NT2/D1 (cell line): ENCODE measurements at places on chromosomes 6 and 20.

DNA sequence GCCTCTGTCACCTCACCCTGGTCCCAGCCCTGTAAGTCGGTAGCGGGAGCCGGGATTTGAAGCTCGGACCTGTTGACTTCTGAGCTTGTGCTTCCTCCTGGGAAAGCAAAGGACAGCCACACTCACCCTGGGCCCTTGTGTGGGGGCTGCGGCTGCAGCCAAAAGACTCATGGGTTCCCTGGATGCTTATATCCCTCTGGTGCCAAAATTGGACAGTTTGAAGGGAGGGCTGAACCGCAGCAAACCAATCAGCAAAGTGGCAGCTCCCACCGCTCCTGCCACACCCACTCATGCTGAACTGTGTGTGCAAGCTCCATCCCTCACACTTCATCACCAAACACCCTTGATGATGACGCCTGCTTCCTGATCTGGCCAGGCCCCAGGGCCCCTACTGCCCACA lies 3.9 kb upstream of the CCN5 start:
- DNase-seq, result no peak

- DNase-seq, result no peak
These were observed 57.8 kb downstream of the PDSS2 start for GRCh38 chr6:107401573-107401972.

DNA sequence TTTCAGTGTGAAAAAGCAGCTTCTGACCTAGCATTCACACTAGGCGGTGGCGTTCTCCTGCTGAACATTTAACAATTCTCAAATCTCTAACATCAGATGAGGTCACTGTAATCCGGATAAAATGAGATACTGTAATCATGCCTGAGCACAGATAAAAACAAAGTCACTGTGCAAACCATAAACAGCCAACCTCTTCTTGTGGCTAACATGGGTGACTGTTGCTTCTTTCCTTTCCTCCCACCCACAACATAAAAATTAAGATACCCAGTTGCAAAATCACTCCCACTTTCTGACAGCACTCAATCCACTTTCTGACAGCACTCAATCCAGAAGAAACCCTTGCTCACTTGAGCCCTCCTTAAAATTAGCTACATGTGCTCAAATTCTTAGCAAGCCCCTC lies 11.5 kb upstream of the ALDH8A1 start:
- no peak for DNase-seq

- DNase-seq, result no peak
These were observed 16.2 kb downstream of the HLA-DPB1 start for GRCh38 chr6:33091957-33092356.

GRCh38 chr6:45422503-45423110 lies 44.9 kb upstream of the SUPT3H start:
- no peak for DNase-seq

GRCh38 chr6:7697432-7697819 lies 28.5 kb upstream of the BMP6 start:
- DNase-seq, result no peak

- peak; percentile 32 for DNase-seq
These were observed 84.3 kb upstream of the RALY start for GRCh38 chr20:33909331-33909921.

DNA sequence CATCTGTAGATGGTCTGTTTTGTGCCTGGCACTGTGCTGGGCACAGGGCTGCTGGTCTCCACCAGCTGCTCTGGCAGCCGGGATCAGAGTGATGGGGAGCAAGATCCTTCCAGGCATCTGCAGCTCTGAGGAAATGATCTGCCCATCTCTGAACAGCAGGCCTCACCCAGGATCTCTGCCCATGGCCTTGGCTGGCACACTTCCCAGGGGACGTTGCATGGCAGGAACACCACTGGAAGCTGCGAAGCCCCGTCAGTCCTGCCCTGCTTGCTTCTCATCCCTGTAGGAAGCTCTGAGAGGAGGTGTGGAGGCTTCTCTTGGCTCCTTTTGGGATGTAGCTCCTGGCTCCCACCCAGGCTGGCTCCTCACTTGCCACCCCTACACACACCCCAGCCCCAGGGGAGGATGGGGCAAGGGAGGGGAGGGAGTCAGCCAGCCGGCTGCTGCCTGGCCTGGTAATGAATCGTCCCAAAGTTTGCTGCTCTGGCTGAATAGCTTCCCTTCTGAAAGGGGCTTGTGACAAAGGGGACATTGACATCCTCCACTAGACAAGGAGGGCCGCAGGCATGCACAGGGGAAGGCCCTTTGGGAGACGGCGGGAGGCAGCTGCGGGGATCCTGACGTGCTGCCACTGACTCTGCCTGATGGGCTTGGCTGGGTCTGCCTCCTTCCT lies 108.9 kb downstream of the VEGFA start:
- no peak for DNase-seq

- no peak for DNase-seq
These were observed 50.1 kb upstream of the ASF1A start for GRCh38 chr6:118843685-118844390.

DNA sequence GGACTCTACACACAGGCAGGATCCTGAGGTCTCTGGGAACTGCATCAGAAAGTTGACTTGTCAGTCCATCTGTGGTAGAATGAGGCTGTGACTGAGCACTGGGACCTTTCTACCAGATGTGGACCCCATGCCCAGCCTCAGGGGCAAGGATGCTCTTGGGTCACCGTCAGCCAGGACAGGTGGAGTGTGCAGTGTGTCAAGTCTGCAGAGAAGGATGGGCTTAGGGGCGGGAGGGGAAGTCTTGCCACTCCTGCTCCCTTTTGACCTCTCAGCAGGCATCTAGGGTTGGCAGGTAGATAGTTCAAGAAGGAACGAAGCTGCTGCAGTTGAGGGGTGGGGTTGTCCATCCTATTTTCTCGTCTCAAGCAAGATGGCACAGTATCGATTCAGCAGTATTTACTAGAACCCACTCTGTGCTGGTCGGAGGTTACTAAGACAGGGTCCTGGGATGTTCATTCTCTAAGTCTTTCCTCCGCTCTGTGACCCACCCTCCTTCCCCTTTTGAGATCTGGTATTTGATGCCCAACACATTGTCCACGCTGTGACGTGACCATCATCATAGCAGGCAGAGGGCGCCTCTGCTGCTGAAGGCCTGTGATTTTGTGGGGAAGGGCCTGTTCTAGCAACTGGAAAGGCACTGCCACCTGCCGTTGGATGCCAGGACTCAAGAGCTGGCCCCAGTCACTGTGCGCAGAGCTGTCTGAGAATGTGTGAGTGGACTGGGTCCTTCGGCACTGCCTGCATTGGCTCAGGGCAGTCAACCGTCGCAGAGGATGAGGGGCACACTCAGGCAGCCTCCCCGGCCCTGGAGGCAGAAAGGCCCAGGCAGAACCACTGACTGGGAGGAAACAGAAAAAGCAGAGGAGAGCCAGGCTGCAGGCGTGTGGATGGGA lies 23.2 kb downstream of the RBCK1 start:
- DNase-seq, result peak; percentile 47

DNA sequence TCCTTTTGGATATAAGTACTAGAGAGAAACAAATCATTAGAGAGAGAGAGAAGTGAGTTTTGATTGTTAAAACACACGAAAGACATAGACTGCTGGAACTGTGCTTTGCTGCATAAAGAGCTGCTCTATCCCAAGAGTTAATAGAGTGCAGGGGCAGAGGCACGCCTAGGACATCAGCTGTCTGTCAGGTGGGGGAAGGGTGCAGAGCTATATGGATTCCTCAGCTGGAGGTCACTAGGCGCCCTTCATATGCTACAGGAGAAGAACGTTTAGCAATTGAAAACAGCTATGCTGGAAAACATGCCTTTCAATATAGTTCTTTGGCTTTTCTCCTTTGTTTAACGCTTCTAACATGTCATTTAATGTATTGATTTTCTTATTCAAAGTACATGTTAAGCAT lies 169.0 kb upstream of the MCHR2 start:
- no peak for DNase-seq

DNA sequence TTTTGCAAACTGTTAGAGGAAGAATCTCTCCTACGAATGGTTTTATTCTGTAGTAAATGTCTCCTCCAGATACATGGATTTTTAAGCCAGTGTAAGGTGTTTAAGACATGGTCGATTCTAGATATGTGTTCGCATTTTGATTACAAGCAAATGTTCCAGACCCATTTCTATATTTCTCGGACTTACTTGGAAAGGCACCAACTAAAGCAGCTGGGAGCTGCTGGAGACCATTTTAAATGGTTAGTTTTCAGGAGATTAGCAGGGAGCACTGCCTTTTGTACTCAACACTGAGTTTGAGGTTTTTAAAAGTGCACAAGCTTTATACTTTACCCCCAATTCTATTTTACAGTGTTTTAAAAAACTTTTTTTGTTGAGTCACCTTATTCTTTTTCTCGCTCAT lies 857.0 kb downstream of the KIF16B start:
- DNase-seq, result no peak

DNA sequence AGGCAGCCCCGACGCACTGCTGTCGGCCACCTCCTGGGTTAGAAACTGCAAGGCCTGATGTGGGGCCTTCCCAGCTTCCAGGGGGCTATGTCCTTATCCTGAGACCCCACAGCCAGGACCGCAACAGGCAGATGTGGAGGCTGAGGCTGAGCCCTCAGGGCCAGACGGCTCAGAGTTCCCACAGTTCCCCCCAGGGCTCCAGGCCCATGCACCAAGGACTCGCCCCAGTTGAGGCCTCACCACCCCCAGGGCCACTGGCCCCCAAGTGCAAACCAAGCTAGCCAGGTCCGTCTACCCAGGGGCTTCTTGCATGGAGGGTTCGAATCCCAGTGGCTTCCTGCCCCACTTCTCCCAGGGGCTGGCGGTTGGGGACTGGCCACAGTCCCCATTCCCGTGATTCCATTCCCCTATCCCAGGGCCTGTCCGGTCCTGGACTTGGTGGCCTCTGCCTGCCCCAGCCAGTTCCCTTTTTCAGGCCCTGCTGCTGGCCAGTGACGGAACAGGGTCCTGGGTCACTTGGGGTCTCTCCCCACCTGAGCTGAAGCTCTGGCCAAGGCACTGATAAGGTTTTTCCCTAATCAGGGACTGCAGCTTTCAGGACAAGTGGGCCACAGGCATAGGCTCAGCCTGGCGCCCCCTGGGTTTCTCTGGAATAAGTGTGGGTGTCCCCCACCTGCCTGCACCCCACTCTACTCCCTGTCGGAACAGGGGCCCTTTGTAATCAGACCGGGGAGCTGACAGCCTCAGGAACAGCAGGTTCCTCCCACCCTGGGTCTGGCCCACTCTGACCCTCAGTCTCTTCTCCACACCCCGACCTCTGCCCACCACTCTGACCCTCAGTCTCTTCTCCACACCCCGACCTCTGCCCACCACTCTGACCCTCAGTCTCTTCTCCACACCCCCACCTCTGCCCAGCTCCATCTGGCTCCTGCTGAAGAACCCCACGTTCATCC lies 22.0 kb downstream of the SLCO4A1 start:
- no peak for DNase-seq

DNA sequence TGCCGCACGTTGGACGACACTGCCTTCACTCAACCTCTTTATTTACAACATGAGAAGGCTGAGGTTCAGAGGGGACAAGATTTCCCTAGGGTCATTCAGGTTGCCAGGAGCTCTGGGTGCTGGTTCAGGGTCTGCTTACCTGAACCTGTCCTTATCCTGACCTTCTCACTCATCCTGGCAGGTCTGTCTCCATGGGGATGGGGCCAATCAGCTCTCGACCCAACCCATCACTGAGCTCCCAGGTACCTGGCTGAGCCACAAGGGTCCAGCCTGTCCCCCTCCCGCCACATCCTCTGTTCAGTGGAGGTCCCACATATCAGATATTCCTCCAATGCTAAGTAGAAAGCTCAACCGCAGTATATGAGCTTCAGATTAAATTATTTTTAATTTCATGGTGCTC lies 225.6 kb downstream of the ANKRD60 start:
- DNase-seq, result no peak

DNA sequence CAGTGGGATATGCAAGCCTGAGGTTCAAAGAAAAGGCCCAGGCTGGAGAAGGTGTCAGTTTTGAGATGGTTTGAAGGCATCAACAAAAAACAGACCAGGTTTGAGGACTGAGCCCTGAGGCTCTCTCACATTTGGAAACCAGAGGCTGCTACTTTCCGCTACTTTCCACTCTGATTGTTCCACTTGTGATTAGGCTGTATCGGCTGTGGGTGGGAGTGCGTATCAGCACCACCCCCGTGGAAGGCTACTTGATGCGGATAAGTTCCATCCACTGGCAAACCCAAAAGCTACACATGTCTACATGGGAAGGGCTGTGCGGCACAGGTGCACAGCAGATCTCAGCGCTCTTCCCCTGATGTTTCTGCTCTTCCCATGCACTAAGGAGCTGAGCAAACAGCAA lies 198.7 kb downstream of the GMPR start:
- no peak for DNase-seq

DNA sequence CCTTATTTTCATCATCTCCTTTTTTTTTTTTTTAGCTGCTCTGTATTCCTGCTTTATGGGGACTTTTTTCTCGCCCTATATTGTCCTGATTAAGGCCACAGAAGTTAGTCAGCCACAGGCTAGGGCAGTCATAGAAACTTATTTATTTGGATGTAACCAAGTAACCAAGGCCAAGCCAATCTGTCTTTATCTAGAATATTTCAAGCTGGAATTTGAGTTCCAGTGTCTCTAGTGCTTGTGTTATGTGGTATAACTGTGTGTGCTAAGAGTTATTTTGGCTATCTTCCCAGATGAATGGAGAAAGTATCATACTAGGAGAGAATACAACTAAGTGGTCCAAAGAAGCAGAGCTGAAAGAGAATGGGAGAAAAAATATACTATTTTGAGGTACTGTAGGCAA lies 751.5 kb downstream of the CBLN4 start:
- DNase-seq, result no peak

GRCh38 chr6:22071270-22072041 lies 225.4 kb downstream of the PRL start:
- no peak for DNase-seq

DNA sequence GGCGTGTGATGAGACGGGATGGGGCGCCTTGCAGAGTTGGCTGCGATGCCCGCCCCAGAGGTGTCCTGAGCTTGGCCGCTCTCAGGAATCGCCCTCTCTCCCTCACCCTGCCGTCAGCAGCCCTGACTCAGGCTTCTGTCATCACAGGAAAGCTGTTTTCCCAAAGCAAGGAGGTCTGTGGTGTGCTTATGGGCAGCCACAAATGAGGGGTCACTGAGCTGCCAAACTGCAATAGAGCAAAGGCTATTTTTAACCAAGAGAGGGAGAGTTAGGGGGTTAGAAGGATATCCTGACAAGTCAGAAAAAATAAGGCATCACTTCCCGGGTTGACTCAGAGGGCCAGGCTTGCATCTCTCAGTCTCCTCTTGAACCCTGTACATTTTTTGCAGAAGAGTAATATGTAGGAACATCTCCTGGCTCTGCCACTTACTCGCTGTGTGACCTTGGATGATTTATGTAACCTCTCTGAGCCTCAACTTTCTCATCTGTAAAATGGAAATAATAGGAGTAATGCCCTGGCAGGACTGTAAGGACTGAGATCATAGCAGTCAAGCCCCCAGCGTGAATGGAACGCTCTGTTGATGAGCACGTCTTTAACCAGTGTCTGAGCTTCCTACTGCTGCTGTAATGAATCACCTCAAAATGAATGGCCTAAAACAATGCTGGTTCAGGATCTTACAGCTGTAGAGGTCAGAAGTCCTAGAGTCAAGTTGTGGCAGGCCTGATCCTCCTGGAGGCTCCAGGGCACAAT lies 181.9 kb downstream of the NFATC2 start:
- DNase-seq, result no peak
